ENCODE measurements at places on chromosomes 2 and 18.

- no peak for DNase-seq
Measured at GRCh38 chr2:19114754-19115231, 243.6 kb downstream of the OSR1 start.

- DNase-seq = no peak
Measured at GRCh38 chr18:3153107-3153704, 66.6 kb downstream of the MYOM1 start.

GRCh38 chr2:142153601-142154000 lies 22.8 kb upstream of the LRP1B start:
- no peak for DNase-seq

- DNase-seq = no peak
Measured at GRCh38 chr2:18626958-18627650, 37.7 kb upstream of the NT5C1B start.
